ENCODE measurements at places on chromosomes 1 and 21. TPM values are rescaled to one million over a fixed set of nuclear protein-coding genes. Genes with fewer than 3 reads are reported as not detected.

MMEL1 gene
- polyA plus RNA-seq, result 2.5 TPM

DNA sequence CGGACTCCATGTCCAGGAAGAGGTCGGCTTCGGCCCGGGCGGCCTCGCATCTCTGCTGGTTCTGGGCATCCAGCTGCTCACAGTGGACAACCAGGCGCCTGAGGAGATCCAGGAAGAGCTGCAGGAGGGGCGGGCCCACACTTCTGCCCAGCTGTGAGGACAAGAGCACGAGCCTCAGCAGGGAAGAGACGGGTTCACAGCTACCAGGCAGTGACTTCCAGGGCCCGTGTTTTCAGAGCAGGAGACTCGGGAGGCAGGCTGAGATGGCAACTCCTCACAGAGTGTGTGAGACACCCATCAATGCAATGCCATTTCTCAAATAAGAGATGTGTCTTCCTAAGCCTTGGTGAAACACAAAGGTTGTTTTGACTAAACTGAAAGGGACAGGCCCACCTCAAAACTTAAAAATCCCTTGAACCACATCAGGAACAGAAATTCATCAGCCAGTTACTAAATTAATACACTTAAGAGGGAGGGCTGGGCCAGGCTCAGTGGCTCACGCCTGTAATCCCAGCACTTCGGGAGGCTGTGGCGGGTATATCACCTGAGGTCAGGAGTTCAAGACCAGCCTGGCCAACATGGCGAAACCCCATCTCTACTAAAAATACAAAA is 43.4 kb downstream of the URB1 start:
- no peak for DNase-seq

- no peak for DNase-seq
Observed at GRCh38 chr1:223091896-223092295, 51.2 kb downstream of the TLR5 start.

OR2T35 gene
- polyA plus RNA-seq, result not detected

GRCh38 chr1:145782272-145783099 is 41.4 kb downstream of the RNF115 start:
- no peak for DNase-seq

GRCh38 chr1:89901957-89902669 is 81.3 kb downstream of the LRRC8D start:
- DNase-seq, result no peak

GRCh38 chr21:28253338-28253737 is 739.3 kb downstream of the LTN1 start:
- DNase-seq, result no peak
